ENCODE measurements at places on chromosomes 16 and 17.

- no peaks in the 10 kb centered on the region for H3K27me3 ChIP-seq
- no peaks in the 10 kb centered on the region for H3K4me1 ChIP-seq
- no peak overlapping the region for H3K4me3 ChIP-seq
- DNase-seq, result peak; percentile 30
- no peaks in the 10 kb centered on the region for H3K36me3 ChIP-seq
Observed at GRCh38 chr16:10828851-10829366, 10.3 kb upstream of the TVP23A start.

DNA sequence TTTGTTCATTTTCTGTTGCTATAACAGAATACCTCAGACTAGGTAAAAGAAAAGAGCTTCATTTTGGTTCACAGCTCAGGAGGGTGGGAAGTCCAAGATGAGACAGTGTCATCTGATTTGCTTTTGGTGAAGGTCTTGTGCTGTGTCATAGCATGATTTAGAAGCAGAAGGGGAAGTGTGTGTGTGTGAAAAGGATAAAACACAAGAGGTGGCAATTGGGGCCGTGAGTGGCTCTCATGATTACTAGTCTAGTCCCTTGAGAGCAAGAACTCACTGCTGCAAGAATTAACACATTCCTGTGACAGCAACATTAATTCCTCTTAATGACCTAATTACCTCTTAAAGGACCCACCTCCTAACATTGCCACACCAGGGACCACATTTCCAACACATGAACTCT lies 8.3 kb downstream of the SLC35G3 start:
- no peaks in the 10 kb centered on the region for H3K27me3 ChIP-seq
- DNase-seq, result no peak
- no peak overlapping the region for H3K4me3 ChIP-seq
- H3K36me3 ChIP-seq, result no peaks in the 10 kb centered on the region
- no peak overlapping the region for H3K27ac ChIP-seq

GRCh38 chr17:17514993-17515933 lies 19.1 kb upstream of the RASD1 start:
- peak overlapping the region; percentile 66 for H3K27ac ChIP-seq
- H3K27me3 ChIP-seq, result no peaks in the 10 kb centered on the region
- peak overlapping the region; percentile 10 for H3K4me3 ChIP-seq
- DNase-seq, result peak; percentile 67
- peaks cover 8% of the 10 kb centered on the region for H3K4me1 ChIP-seq

DNA sequence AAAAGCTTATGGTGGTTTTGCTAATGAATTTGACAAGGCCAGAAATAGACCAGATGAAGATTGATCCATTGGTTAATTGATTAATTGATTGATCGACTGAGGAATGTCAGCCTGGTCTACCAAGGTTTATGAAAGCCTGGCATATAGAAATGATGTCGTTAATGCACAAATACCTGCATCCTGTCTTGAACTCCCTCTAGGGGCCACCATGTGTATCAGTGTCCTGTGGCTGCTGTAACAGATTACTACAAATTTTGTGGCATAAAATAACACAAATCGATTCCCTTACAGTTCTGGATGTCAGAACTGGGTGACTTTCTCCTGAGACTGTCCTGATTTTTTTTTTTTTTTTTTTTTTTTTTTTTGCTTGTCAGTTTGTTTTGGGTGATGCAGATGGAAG lies 553.2 kb downstream of the MAF start:
- H3K27me3 ChIP-seq, result no peaks in the 10 kb centered on the region
- DNase-seq, result peak; percentile 50
- H3K4me3 ChIP-seq, result no peak overlapping the region
- no peak overlapping the region for H3K27ac ChIP-seq
- no peaks in the 10 kb centered on the region for H3K36me3 ChIP-seq

- no peaks in the 10 kb centered on the region for H3K27me3 ChIP-seq
- H3K36me3 ChIP-seq, result no peaks in the 10 kb centered on the region
- no peak overlapping the region for H3K27ac ChIP-seq
- no peak overlapping the region for H3K4me3 ChIP-seq
- H3K4me1 ChIP-seq, result peaks cover 16% of the 10 kb centered on the region
Observed at GRCh38 chr16:1381612-1382406, 30.1 kb downstream of the GNPTG start.

DNA sequence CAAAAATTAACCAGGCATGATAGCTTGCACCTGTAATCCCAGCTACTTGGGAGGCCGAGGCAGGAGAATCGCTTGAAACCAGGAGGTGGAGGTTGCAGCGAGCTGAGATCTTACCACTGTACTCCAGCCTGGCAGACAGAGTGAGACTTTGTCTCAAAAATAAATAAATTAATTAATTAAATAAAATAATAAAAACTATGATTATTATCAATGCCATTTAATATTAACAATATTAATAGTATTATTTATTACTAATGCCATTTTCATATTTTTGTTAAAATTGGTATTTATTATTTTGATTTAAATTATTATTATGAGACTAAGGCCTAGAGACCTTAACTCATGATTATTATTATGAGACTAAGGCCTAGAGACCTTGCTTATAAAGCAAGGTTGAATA lies 121.2 kb downstream of the CDH11 start:
- H3K4me3 ChIP-seq, result no peak overlapping the region
- H3K27ac ChIP-seq, result no peak overlapping the region
- no peak for DNase-seq
- peaks cover 8% of the 10 kb centered on the region for H3K4me1 ChIP-seq

- H3K4me1 ChIP-seq, result peaks cover 5% of the 10 kb centered on the region
- H3K4me3 ChIP-seq, result no peak overlapping the region
- no peaks in the 10 kb centered on the region for H3K27me3 ChIP-seq
- H3K27ac ChIP-seq, result no peak overlapping the region
- no peak for DNase-seq
- H3K36me3 ChIP-seq, result no peaks in the 10 kb centered on the region
Observed at GRCh38 chr17:53168413-53168812, 654.3 kb upstream of the KIF2B start.

DNA sequence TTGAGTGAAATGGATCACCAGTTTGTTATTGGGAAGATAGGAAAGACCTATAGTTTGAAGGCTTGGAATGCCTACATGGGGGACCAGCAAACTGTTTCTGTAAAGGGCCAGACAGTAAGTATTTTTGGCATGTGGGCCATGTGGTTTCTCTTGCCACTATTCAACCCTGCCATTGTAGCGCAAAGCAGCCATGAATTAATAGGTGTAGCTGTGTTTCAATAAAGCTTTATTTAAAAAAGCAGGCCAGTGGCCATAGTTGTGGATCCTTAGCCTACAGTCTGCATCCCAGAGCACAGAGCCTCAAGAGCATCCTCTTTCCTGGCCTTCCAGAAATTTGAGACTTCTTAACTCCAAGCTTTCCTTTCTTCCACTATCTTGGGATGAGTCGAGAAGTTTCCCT lies 29.3 kb downstream of the ABAT start:
- no peaks in the 10 kb centered on the region for H3K27me3 ChIP-seq
- no peaks in the 10 kb centered on the region for H3K36me3 ChIP-seq
- no peak overlapping the region for H3K27ac ChIP-seq
- H3K4me1 ChIP-seq, result no peaks in the 10 kb centered on the region

Data from GM23338 (cell line).